ENCODE measurements at places on chromosomes 16 and 17.

GRCh38 chr16:84084570-84085270 is 32.0 kb downstream of the MBTPS1 start:
- DNase-seq = peak; percentile 35

DNA sequence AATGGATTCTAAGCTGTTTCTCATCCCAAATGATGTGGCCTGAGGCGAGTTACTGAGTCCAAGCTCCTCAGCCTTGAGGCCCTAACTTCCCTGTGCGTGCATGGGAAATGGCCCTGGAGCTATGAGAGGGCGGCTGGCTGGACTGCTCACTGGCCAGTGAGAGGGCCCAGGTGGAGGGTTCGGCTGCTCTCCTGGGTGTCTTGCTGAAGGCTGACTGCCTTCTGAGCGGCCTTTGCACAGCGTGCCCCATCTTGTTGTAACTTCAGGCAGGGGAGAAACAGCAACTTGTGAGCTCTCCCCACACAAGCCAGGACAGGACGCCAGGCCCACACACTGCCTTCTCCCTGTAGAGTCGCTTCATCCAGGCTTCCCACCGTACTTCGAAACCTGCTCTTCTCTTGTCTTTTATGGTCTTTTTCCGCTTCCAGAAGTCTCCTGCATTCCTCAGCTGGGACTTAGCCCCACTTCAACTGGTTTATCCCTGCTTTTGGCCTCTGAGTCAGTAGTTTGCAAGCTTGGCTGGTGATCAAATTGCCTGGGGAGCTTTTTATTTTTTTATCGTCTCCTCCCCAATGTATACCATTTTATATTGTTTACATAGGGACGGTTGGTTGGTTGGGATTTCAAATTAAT is 13.3 kb downstream of the CDH3 start:
- DNase-seq = no peak

GRCh38 chr17:49241692-49242397 is 11.3 kb upstream of the PHOSPHO1 start:
- no peak for DNase-seq

DNA sequence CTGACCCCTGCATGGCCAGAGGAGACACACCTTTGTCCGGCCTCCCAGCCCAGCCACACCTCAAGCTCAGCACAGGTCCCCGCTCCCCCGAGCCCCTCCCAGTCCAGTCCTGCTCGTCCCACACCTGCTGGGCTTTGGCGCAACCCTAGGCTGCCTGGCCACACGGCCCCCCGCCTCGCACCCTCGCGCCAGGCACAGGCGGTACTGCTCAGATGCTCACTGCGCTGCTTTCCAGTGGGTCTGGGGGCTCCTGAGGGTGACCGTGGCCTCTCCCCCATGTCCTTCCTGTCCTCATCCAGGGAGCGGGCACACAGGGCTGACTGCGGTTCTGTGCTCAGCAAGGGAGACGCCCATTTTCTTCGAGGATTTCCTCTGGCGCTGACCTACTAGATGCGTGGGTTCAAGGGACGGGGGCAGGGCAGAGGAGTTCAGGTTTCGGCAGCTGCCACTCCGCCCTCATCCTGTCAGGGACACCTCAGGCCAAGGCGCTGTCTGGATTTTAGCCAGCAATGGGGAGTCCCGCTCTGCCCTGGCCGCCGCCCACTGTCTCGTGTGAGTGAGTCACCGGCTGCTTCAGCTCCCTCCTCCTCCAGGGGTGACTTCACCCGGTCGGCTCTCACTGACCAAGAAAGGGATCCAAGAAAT is 118.0 kb upstream of the ZNF469 start:
- DNase-seq = no peak

- no peak for DNase-seq
Observed at GRCh38 chr16:2773188-2773968, 3.7 kb downstream of the ELOB start.

DNA sequence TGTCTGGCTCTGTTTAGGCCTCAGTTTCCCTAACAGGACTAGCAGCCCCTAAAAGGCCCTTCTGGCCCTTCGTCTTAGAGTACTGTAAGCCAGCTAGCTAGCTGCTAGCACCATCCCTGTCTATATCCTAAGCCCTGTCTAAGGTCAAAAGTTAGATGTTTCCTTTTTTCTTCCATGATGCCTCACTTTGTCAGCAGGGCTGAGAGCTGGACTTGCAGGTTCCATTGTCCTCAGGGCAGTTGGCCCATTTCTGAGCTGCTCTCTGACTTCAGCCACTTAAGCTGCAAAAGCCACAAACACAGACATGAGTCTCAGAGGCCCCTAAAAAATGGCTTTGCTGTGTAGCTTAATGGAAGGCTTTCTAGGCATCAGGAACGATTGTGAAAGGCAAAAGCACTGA is 187.7 kb downstream of the CBLN1 start:
- no peak for DNase-seq

DNA sequence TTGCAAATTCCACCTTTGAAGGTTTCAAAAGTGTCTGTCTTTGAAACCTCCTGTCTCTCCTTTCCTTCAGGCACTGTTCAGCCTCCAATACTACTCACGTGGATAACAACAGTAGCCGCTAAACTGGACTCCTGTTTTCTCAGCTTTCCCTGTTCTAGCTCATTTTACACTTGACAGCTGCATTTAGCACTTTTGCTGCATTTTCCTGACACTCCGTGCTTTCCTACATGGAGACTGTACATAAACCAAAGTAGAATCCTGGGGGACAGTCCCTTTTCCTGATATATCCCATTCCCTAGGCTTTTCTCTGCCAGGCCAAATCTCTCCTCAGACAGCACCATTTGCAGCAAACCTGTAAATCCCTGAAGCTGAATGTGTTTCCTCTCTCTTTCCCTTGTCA is 3.6 kb downstream of the CCL5 start:
- no peak for DNase-seq

- DNase-seq = no peak
Observed at GRCh38 chr17:50833510-50834428, 1.6 kb upstream of the WFIKKN2 start.

- DNase-seq = no peak
Observed at GRCh38 chr16:30977502-30977901, 7.5 kb upstream of the HSD3B7 start.

GRCh38 chr17:17781591-17782496 is 54.9 kb downstream of the SREBF1 start:
- peak; percentile 59 for DNase-seq

DNA sequence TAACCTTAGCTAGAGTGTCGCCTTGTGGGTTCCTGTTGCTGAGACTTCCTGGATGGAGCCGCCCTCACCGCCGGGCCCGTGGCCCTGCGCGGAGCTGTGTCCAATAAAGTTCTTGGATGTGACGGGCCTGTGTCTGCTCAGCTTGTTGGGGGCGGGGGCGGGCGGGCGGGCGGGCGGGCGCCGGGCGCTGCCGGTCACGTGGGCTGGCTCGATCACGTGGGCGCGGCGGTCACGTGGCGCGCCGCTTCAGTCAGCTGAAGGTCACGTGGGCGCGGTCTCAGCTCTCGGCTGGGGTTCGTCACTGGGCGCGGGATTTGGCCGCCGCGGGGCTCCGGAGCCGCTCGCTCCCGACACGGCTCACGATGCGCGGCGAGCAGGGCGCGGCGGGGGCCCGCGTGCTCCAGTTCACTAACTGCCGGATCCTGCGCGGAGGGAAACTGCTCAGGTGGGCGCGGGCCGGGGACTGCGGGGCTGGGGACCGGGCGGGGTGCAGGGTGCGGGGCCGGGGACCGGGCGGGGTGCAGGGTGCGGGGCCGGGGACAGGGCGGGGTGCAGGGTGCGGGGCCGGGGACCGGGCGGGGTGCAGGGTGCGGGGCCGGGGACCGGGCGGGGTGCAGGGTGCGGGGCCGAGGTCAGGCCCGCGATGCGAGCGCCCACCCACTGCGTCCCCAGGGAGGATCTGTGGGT is at the start of gene AMDHD2:
TSS of gene AMDHD2 (plus strand) at position 275 of the 687 bp plus-strand sequence. CDS start at position 363, 88 bp downstream.
- DNase-seq = peak; percentile 81

GRCh38 chr16:74718140-74718539 is 17.5 kb upstream of the MLKL start:
- no peak for DNase-seq

DNA sequence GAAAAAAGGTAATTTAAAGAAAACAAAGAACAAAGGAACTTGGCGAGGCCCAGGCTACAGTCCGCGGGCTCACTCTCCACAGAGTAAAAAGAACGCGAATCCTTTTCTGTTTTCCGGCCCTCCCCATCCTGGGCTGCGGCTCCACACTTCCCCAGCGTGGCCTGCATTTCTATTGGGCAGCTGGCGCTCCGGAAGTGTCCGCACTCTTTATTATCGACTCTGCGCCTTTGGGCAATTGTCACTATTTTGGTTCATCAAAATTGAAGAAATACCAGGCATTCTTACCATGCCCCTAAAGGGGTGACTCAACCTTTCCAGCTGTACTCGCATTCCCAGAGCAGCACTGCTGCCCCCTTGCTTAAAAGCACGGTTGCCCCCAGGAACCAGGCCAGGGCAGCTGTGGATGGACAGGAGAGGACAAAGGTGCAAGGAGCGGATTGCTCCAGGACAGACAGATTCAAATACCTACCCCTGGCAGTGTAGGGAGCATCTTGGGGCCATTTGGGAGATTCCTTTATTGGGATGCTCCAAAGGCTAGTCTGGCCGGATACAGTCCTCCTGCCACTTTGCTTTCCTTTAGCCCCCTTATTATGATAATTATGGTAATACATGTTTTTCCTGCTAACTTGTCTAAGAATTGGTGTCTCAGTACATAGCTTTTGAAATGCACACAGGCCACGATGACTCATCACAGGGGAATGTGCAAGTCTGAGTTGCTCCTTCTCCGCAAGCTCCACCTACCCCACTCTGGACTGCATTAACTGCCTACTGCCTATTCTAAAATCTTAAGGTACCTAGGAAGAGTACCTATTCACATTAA is 985 bp upstream of the SLFN12 start:
- DNase-seq = no peak

All from NCI-H1092 (cell line).